Activated T-cell treated with anti-CD3 and anti-CD28 coated beads, Interleukin-2, amount 50 U/mL, for 4 hours (primary cell): ENCODE measurements at places on chromosomes 1 and 21.
A peak's percentile ranks its signal among the peaks of the same experiment; 100 is the strongest.

- DNase-seq = no peak
These were observed 55.9 kb upstream of the WASF2 start for GRCh38 chr1:27545876-27546275.

DNA sequence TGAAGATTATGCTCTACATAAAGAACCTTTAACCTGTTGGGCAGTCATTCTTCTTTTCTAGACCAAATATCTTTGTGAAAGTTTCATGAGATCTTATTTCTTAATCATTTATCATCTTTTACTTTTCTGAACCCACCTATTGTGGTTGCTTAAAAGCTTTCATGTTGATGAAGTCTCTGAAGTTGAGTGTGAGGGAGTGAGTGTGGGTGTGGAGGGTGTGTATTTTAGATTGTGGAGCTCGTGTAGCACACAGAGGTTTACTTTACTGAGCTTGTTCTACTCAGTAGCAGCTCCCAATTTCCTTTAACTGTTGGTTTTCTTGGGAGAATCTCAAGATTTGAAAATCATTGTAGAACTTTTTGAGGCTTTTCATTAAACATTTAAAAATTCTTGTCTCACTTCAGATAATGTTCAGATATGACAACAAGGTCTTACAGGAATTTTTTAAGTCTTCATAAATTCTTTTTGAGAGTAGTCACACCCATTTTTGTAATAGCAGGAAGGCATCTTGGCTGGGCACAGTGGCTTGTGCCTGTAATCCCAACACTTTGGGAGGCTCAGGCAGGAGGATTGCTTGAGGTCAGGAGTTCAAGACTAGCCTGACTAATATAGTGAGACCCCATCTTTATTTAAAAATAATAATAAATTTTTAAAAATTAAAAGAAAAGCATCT lies 17.0 kb downstream of the SRRM1 start:
- no peak for DNase-seq

GRCh38 chr1:66834926-66835325 lies 33.9 kb upstream of the INSL5 start:
- no peak for DNase-seq

DNA sequence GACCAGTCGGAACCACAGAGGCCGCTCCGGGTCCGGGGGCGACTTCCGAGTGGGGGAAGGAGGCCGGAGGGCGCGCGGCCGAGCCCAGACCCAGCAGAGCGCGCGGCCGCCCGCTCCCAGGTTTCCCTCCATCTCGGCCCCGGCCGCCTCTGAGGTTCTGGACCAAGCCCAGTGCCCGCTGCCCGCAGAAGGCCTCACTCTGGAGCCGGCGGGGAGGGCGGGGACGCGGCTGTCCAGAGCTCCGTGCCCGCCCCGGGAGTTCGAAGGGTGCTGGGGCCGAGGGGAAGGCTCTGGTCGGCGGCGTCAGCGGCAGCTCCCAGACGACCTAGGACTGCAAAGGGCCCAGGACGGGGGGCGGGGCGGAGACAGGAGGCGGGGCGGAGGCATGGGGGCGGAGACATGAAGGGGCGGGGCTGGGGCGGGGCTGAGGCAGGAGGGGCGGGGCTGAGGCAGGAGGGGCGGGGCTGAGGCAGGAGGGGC lies 48.0 kb upstream of the SLC19A1 start:
- peak; percentile 72 for DNase-seq

DNA sequence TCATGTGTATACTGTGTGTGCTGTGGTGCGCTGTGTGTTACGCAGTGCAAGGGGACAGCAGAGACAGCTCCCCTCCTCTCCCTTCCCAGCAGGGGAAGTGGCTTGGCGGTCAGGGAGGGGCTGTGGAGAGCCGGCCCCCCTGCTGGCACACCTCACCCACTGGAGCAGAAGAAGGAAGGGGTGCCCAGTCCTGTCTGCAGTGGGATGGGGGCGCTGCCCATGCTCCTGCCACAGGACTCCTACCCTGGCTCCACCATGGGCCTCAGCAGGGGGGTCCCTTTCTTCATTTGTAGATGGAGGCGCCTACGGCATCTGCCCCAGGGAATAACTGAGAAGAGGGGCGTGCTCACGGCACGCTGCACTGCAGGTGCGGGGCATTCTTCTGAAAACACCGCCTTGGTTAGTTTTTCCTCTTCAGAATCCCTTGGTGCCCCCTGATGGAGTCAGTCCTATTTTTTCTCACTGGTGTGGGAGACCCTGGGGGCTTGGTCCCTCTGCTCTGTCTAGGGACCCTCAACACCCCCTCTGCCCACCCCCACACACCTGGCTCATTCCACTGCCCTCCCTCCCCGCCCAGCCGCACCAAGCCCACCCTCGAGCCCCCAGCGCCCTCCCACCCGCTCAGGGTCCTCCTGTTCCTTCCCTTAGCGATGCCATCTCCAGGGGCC lies 13.8 kb upstream of the LDLRAP1 start:
- DNase-seq = no peak

- DNase-seq = no peak
These were observed 258.1 kb upstream of the RAB4A start for GRCh38 chr1:229012823-229013222.

DNA sequence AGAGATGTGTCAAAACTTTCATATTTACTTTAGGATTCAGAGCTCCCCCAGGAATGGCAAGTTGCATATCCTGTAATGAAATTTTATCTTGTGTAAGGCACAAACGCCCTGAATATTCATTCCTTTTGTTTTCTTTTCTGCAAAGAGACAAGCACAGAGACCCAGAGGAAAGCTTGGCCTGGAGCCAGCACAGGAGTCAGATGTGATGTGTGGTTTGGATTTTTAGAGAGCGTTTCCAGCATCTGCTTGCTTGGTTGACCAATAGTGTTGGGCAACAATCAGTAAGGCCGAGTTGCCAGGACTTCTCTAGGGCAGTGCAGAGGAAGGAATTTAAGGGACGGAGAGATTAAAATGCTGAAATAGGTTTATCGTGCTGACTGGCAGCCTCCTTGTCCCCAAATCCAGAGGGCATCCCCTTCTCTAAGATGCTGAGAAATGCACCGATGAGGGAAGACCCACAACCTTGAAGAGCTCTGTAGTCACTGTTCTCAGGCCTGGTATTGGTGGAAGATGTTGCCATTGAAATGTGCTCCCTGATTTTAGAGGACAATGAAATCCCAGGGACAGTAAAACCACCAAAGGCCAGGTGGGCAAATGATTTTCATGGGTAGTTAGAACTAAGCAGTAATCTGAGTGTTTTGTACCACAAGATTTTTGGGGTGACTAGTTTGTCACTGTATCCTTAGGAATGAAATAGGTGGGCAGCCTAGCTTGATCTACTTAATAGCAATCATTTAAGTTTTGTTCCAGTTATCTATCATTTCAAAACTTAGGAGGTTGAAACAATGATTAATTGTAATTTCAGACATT lies 37.9 kb upstream of the RHOU start:
- DNase-seq = no peak

DNA sequence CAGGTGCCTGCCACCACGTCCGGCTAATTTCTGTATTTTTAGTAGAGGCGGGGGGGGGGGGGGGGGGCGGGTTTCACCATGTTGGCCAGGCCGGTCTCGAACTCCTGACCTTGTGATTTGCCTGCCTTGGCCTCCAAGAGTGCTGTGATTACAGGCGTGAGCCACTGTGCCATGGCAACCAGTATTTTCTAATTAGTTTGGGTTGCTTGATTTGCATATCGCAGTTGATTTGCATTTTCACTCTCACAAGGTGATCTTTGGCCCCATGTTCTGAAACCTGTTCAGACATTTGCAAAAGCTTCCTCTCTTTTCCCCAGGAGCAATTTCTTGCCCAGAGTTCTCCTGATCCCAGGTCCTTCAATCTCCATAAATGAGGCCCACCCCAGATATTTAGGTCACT lies 1.7 kb downstream of the TOR3A start:
- DNase-seq = no peak

GRCh38 chr1:226482975-226483700 lies 65.4 kb upstream of the STUM start:
- DNase-seq = no peak

DNA sequence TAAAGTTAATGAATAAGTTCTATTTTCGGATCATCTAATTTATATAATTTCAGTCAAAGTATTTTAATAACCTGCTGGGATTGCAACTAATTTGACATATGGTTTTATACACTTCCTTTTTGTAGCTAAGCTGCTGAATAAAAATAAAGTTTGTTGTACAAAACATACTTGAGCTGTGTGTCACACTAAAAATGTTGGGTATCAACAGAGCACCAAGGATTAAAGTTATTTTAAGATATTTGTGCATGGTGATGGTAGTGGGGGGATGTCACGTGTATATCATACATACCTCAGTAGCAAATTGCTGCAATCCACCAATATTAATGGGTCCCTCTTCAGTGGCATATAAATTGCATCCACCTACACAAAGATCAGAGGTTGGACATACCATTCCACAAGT lies 199.6 kb downstream of the DPYD start:
- no peak for DNase-seq

- DNase-seq = no peak
These were observed 9.2 kb upstream of the CTTNBP2NL start for GRCh38 chr1:112386731-112387346.

DNA sequence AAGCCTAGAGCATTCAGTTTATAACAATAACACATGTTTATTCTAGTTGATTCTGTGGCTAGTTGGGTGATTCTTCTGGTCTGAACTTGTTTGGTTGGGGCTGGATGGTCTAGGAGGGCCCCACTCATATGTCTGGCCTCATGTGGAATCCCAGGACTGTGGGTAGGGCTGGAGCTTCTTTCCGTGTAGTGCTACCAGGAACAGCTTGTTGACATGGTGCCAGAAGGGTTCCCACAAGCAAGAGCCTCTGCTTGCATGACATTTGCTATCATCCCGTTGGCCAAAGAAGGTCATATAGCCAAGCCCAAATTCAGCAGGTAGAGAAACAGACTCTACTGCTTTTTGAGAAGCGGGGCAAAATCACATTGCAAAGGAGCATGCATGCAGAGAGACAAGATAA lies 67.6 kb upstream of the PPP2R5A start:
- no peak for DNase-seq

GRCh38 chr1:152735648-152736047 lies 22.2 kb upstream of the KPRP start:
- DNase-seq = no peak

GRCh38 chr1:39091845-39092645 lies 65.9 kb downstream of the NDUFS5 start:
- DNase-seq = peak; percentile 52

DNA sequence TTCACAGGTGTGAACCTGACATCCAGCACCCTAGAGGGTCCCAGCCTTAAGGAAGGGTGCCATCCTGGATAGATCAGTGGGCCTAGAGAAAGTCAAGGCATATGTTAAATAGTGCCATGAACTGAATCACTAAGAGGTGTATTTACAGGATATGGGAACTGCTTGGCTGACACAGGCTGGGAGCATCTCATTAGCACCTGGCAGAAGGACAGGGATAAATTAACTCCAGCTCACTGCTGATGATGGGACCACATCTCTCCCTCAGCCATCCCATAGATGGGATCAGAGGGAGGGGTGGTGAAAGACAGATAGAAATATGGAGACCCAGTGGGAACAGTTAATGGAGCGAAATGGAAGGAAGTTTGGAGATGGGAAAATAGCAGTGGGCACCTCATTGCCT lies 122.0 kb downstream of the IGSF21 start:
- DNase-seq = no peak

DNA sequence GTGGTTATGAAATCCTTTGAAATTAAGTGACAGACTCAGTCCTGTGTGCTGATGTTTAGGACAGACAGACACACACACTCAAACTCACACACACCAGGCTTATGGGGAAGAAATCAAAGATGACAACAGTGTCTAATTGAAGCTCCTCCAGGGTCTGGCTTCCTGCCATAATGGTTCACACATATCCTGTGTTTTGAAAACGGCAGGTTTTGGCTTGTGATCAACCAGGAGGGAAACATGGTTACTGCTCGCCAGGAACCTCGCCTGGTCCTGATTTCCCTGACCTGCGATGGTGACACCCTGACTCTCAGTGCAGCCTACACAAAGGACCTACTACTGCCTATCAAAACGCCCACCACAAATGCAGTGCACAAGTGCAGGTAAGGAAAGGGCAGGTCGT lies 4.6 kb downstream of the MTARC1 start:
- no peak for DNase-seq

DNA sequence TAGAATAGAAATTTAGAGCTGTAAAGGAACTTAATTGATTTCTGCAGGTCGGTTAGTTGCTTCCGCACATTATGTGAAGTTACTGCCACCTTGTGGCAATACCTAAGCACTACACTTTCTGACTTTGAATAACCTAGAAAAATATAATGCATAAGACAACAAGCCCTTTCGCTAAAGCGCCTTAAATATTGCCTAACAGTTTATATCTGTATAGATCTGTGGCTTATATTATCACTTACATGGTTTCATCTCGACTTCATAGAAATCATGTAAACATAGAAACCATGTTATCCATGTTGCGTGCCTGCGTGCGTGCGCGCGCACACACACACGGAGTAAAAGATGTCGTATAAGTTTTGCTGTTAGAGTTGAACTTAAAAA lies 10.9 kb upstream of the IFI16 start:
- DNase-seq = peak; percentile 29

DNA sequence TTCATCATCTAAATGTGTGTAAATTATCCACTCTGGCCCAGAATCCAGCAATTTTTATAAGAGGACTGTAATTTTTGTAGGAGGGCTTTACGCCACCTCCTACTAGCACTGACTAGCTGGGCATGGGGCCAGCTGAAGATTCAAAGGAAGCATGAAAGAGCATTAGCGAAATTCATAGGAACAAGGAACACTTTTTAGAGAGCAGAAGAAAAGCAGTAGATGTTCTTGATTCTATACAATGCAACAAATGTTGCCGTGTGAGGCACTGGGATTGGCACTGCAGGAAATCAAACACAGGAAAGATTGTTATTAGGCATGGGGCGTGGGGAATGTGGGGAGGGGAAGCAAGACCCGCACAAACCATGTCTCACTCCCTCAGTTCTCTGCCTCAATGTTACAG lies 58.4 kb upstream of the PARP1 start:
- DNase-seq = no peak

DNA sequence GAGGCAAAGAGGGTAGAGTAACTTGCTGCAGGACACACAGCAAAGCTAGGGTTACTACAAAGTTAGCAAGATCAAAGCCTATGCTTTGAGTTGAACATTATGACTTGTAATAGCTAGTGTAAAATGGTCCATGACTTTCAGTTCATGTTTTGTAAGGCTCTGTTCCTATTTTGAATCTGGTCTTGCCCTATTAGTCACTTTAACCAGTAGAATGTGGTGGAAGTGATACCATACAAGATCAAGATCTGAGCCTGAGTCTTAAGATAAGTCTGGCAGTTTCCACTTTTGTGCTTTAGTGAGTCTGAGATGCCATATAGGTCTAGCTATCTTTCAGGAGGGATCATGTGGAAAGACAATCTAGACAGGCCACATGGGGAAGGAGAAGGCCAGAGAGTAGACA lies 282.1 kb upstream of the BRINP3 start:
- DNase-seq = no peak
